ENCODE measurements at places on chromosomes 11 and 22.

DNA sequence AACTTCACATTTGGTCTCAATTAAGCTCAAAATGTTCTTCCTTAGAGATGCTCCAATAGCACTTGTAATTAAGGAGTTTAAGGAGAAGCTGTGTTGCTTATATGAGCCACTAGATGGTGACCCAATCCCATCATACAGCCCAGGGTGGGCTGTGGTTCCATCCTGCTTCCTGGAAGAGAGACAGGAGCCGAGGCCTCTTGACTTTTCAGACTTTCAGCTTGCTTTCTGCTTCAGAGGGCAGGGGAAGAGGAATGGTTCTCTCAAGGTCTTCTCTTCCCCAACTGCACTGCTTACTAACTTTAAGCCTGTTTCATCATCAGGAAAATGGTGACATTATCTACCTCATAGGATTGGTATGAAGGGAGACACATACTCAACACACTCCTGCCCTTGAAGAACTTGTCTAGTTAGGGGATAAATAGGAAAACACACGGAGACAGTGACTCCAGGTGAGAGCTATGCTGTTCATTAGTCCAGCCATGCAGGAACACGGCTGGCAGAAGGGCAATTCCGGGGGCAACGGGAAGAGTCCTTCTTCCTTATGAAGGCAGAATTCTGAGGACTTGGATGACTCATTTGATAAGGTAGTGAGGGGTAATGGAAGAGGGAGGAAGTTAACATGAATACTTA lies 20.1 kb downstream of the TMEM218 start:
- DNase-seq = peak; percentile 51

DNA sequence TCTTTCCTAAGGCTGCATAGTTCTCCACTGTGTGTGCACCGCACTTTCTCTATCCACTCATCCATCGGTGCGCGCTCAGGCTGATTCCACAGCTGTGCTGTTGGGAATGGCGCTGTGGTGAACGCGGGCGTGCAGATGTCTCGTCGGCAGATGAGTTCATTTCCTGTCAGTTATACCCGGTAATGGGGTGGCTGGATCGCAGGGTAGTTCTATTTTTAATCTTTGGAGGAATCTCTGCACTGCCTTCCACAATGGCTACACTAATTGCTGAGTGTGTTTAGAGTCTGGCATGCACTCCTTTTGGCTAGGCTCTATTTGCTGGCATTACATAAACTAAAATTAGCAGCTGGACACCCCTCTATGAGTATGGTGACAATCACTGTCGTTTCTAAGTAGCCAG lies 27.9 kb upstream of the KRTAP5-7 start:
- peak; percentile 73 for DNase-seq

- DNase-seq = no peak
Measured at GRCh38 chr11:29255401-29255800, 761.4 kb downstream of the KCNA4 start.

- DNase-seq = no peak
Measured at GRCh38 chr11:119756169-119756865, 27.3 kb upstream of the NECTIN1 start.

DNA sequence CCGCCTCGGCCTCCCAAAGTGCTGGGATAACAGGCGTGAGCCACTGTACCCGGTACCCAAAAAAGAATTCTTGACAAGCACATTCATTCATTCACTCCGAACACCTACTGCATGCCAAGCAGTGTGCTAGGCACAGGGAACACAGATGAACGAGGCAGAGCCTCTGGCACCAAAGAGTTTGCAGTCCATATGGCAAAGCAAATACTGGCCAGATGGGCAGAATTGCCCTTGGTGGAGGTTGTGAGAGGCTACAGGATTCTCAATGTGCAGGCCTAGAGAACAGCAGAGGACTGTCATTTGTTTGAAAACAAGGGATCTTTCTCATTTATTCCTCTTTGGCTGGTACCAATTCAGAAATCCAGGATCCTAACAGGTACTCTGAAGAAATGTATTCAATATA lies 27.5 kb upstream of the MTCH2 start:
- no peak for DNase-seq

DNA sequence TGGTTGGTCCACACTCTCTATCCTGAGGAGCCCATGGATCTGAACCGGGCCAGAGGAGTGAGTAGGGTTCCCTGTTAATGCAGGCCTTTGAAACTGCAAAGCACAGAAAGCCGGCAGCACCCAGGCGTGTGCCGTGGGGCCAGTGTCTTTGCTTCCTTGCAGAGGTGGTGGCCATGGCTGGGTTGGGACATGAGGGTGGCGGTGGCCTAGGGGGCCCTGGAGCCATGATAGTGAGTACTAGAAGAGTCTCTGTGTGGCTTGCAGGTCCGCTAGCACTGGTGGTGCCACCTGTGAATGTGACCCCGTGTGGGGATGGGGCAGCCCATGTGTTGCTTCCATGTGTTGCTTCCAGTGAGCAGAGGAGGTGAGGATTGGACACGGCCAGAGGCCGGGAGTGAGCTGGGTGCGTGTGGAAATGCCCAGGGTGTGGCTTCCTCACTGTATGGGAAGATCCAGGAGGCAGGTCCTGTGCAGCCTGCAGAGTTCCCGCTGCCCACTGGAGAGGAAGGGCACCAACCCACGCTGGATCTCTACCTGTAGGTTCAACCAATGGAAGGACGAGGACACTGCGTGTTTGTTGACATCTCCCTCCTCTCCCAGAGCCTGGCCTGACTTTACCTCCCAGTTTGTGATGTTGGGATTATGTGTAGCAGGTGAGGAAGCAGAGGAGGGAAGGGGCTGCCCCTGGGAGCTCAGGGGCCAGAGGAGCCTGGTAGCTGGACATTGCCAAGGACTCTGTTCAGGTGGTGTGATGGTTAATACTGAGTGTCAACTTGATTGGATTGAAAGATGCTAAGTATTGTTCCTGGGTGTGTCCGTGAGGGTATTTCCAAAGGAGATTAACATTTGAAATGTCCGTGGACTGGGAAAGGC lies 796.6 kb downstream of the TBC1D22A start:
- DNase-seq = no peak

DNA sequence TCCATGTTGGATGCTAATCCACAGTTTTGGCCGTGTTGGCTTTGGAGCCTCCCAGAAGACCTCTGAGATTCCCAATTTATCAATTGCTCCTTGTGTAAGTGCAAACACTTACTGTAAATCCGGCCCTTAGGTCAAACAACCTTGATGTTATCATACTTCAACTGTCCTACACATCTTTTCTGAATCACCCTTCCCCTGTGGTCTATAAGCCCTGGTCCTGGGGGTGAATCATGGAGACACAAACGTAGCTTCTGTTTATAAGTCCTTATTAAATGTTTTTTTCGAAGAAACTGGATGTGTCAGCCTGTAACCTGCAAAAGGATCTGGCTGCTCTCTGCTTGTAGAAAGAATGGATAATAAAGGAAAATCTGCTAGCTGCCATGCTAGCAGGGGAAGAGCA lies 1.7 kb upstream of the IL10RA start:
- DNase-seq = no peak

DNA sequence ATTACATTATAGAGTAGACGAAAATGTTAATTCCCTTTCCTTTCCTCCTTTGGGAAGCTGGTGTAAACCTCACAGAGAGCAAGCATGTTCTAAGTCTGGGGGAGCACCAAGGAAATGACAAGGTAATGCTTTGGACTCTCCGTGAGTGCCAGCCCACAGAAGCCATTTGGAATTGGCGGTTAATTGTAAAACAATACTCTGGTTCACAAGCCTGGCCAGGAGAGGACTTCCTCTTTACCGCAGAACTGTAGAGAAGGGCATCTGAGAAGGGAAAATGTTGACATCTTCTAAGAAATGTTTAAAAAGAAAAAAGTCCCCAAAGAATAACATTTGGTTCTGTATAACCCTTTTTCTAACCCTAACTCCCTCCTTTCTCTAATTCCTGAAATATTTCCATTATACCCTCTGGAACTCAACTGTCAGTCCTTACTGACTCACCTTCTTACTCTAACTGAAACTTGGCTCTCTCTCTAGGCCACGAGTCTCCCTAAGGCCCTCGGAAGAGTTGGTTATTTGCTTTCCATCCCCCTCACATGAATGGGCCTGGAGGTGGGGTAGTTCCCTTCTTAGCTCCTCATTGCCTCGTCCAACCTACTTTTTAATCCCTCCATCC lies 379.8 kb downstream of the SOX6 start:
- no peak for DNase-seq

DNA sequence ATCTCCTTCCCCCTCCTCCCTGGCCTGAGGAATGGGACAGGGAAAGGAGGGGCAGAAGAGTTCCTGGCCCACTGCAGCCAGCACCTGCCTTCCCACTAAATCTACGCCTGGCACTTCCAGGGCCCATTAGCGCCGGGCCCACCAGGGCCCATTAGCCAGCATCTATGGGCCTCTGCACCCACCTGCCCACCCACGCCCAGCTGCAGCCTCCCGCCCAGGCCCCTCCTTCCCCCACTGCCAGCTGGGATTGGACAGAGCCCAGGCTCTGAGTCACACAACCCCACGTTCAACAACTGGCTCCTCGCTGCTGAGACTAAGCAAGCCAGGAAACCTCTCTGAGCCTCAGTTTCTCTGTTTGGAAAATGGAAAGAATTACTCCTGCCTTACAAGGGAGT lies 48.7 kb downstream of the CYTH4 start:
- DNase-seq = peak; percentile 71

GRCh38 chr11:94964934-94965333 lies 8.4 kb downstream of the CWC15 start:
- DNase-seq = no peak

GRCh38 chr22:17264321-17265052 lies 45.3 kb upstream of the ADA2 start:
- DNase-seq = peak; percentile 41

DNA sequence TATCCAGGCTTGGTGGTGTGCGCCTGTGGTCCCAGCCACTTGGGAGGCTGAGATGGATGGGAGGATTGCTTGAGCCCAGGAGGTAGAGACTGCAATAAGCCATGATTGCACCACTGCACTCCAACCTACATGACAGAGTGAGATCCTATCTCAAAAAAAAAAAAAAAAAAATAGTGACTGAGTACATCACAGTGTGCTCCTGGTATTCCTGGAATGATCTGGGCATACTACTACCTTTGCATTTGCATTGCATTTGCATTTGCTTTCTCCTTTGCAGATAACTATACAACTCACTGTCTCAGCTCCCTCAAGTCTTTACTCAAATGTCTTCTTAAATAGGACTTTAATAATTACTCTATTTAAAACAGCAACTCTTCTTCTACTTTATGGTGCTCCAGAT lies 51.8 kb downstream of the DLG2 start:
- no peak for DNase-seq

DNA sequence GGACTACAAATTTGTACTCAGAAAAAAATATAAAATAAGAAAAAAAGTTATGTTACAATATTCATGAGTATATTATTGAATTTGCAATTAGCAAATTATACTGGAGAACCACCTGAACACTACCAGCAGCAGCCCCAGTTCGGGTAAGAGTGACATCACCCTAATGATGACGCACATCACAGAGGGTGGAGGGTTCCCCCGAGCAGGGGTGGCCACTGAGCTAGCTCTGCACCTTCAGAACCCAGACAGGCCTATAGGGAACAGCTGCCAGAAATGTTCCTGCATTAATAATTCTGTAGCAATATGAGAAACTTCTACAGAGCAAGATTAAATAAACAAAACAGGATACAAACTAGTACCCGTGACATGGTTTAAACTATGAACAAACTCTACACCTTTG lies 17.5 kb upstream of the ARAP1 start:
- DNase-seq = no peak

DNA sequence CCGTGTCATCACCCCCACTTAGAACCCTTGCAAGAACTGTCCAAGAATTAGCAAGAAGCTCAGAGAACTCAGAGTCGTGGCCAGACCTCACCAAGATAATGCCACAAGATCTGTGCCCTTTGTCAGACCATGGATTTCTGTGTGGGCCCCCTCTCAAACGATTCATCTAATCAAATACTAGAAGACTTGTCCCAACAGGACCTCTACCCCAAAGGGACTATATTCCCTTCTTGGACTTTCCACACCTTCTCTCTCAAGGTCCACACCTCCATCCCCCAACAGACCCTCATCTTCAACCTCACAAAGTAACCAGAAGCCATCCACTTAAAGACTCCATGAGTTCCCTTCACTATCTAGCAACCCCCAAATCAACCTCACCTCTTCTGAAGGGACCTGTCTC lies 2.8 kb downstream of the POLR3H start:
- DNase-seq = no peak

DNA sequence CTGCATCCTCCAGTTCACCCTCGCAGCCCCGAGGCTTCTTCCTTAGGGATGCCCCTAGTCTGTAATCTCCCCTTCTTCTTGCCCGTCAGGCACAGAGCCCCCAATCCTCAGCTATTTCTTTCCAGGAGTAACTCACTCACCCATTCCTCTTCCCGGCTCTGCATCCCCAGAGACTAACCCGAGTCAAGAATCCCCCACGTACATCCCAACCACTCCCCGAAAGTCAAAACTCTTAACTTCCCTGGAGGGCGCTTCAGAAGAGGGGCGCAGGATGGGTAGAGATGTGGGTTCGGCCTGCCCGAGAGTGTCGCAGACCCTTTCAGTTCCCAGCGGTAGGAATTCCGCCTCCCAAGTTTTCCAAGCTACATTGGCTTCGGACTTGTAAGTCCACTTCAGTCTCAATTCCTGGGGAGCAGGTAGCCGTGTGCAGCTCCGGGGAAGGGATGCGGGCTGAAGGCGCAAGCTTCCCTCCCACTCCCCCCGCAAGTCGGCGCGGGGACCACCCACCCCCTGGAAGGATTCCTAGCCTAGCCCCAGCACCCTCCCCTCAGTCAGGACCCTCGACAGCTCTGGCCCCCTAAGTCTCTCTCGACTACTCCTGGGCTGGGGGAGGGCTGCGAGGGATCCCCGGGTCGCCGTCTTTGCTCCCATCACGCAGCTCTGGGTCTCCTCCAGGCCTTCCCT lies 871 bp downstream of the BDNF start:
- no peak for DNase-seq

DNA sequence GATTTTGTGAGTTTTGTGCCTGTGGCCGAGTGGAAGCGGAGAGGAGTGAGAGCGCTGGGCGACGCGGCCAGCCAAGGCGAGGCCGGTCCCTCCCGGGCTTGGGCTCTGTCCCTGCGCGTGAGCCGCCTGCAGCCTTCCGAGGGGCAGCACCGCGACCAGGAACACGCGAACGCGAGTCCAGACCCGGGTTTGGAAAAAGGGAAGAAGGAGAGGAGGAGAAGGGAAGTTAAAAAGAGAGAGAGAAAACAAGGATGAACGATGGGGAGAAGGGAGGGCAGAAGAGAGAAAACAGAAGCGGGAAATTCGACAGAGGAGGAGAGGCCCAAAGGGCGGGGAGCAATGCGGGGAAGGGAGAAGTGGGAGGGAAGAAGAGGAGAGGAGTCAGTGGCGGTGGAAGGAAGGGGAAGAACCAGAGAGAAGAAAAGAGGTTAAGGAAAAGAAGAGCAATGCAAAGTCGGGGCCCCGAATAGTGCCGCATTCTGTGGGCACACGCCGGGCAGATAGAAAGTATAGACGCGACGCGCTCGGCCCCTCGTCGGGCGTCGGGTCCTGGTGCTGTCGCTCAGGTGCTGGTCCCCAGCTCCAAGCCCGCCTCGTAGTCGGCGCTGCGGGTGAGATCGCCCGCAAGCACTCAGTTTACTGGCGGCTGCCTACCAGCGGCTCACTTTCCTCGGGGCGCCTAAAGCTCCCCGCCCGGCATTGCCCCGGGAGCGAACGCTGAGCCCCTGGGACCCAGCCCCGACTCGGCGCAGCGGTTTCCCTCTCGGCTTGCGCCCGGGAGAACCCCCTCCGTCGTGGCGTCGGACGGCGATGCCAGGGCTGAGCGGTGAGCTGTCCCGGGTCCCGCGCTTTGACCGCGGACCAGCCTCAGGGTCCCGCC lies 2.8 kb upstream of the BARX2 start:
- DNase-seq = no peak

All from BE2C (cell line).